HT1080 (cell line): ENCODE measurements at places on chromosomes 12 and 14. TPM values are rescaled to one million over a fixed set of nuclear protein-coding genes. Genes with fewer than 3 reads are reported as not detected.

DNA sequence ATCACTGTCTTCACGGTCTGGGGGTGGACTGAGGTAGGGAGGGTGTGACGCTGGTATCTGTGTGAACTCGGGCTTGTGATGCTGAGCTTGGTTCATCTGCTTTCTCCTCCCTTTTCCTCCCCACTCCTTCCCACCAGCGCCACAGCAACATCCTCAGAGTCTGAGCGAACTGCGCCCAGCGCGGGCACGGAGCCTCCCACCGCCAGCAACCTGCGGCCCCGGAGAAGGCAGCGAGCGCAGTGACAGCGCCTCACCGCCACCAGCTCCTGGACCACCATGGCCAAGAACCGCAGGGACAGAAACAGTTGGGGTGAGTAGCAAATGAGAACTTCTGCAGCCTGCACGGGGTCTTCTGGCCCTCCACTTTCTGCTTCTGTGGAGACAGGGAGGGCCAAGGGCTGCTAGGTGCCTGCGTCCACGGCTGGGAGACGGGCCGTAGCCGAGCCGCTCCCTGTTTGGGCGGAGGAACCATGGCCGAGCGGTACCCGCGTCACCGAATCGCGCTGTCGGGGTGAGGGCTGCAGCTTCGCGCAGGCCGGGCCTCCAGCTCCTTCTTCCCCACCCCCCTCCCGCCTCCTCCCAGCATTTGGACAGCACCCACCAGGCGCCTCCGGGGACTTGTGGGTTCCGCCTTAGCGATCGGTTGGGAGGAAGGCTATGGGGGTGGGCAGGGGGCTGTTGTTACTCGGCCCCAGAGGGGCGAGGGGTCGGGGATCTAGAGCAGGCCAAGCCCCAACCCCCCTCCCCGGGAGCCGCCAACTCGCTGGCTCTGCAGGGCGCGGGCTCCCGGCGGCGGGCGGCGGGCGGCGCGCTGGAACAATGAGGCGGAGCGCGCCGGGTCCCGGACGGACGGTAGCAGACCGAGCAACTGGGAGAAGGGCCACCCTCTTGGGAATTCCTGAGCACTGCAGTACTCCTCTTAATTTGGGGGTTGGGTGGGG is at the start of gene ATL1:
ATL1 (plus strand) TSS at position 156 of the 941 bp plus-strand sequence; CDS start at position 277, 121 bp downstream.
- peak; percentile 46 for DNase-seq

- DNase-seq: no peak
Measured at GRCh38 chr14:100004392-100004791, 60.8 kb upstream of the EVL start.

DNA sequence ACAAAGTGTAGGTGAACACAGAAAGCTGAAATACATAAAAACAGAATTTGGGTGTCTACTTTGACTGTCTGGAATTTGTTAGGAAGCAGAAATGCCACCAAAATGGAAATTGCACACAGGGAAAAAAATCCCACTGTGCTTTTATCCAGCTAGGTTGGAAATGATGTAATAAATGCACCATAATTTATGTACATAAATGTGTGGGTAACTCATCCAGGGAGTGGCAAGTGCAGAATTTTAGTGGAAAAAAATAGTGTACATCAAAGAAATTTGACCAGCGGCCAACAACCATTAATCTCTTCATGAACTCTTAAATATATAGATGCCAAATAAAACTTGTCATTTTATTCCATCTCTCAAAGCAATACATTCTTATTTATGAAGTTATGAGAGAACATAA is 105.6 kb downstream of the LLPH start:
- DNase-seq: no peak

GRCh38 chr14:22563987-22564386 is 25.0 kb downstream of the DAD1 start:
- no peak for DNase-seq

DNA sequence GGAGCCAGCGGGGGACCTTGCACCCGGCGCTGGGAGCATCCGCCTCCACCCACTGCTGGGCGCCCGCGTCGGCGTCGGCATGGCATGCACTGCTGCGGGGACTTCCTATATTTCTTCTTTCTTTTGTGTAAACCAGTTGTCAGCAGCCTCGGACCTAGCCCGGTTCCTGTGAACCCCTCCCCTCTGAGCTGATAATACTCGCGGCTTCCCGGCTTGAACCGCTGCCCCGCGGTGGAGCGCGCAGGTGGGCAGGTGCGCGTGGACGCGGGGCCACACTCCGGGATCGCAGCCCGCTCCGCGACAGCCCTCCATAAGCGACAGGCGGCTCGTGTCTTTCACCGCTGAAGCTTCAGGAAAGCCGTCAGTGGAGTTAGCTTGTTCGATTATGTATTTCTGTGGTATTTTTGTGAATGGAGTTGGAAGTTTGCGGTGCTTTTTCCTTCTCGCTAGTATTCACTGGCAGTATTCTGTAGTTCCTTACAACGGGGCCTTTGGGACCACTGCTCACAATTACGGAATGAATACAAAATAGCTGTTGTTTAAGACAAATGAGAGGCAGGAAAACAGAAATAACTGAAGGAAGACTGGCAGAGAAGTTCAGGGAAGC is 870 bp downstream of the BMAL2 start:
- DNase-seq: peak; percentile 39

GRCh38 chr12:101680240-101680639 is 17.2 kb upstream of the CHPT1 start:
- no peak for DNase-seq

DNA sequence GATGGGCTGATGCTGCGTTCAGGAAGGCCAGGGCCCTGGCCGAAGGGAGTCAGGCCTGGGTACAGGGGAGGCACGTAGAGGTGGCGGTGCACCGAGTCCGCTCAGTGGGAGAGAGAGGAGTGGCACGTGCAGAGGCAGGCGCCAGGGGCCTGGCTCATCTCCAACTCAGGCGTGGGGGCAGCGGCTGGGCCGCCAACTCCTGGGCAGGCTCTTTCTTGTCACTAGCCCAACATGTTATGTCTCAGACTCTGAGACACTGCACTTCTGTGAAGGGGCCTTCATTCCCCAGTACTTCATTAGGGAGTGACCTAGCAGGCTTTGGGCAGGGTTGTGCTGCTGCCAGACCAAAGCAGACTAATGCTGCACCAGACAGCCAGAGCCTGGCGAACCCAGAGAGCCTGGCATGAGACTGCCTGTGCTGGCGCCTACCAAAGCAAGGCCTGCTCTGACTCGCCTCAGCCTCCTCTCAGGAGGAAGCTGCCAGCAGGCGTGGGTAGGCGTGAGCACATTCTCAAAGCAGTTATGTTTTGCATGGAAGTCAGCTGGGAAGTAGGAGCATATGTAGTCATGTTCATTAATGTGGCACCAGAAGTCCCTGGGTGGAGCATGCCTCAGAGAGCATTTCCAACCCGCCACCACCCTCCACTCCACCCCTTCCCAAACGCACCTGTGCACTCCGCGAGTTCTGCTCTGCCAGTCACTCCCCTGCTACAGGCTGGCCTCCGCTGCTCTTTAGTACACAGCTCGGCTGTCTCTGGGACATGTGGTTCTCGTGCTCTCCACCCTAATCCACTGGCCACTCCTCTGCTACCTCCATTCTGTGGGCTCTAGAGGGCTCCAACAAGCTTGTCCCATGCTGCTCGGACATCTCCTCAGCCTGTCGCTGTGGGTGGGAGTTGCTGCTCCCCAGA is 9.7 kb downstream of the CKB start:
- peak; percentile 41 for DNase-seq

DNA sequence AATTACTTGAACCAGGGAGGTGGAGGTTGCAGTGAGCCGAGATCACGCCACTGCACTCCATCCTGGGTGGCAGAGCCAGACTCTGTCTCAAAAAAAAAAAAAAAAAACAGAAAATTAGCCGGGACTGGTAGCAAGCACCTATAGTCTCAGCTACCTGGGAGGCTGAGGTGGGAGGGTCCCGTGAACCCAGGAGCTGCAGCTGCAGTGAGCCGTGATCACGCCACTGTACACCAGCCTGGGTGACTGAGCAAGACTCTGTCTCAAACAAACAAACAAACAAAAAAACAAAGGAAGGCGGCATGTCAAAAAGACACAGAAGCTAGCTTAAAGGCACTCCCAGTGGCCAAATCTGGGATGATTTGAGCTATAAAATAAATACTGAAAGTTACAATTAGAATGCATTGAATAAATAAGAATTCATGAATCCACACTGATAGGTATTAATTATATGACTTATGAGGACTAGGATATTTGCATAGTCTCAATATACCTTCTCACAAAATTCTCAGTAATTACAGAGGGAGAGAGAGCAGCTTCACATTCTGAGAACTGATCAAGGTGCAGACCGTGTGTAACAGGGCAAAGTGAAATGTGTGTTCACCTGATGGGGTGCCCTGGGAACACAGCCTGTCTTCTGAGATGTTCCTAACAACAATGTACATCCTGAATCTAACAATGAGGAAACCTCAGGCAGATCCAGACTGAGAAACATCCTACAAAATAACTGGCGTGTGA is 42.7 kb upstream of the GPR132 start:
- DNase-seq: no peak

- no peak for DNase-seq
Measured at GRCh38 chr14:92416544-92416943, 93.6 kb downstream of the SLC24A4 start.

- DNase-seq: no peak
Measured at GRCh38 chr14:22426711-22427110, 162.3 kb downstream of the DAD1 start.

- DNase-seq: no peak
Measured at GRCh38 chr12:52740584-52740983, 36.6 kb downstream of the KRT76 start.

DNA sequence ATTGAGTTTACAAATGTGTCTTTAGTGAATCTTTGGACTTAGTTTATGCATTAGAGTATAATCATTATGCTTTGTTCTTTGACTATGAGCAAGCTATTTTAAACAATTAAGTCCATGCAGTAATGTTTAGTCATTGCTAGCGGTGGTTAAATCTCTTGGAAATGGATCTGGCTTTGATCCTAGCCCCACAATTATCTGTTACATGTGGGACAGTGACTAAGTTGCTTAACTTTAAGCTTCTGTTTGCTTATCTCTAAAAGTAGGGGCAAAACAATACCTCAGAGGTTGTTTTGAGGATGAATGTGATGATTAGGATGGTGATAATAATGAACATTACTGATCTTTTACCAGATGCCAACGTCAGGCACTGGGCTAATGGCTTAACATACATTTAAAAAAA is 124.2 kb downstream of the NPAS3 start:
- peak; percentile 31 for DNase-seq

DNA sequence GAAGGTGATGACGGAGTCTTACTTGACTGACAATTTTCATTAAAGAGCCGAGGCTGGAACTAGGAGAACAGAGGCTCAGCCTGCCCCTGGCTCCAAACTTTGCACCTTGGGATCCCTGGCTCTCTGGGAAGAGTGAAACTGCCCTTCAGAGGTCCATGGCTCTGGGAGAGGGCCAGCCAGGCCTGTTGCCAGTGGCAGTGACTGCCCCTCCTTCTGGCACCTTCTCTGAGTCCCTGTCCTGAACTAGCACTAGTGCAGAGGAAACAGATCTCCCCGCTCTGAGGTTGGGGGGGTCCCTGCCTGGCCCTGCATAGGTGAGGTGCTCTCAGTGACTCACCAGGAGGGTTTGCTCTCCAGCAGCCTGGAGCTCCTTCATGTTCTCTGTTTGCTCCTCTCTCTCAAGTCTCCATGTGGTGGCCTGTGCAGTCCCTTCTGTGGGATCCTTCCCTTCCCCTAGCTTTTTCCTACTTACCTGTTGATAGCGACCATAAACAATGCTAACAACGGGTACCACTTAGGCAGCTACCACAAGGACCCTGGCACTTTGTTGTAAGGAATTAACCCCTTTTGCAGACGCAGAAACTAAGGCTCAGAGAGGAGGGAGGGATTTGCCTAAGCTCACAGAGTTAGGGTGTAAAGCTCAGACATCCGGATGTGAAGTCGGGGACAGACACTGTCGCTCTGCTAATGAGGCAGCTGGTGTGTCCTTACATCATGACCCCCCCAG is 22.4 kb downstream of the FAM222A start:
- no peak for DNase-seq

DNA sequence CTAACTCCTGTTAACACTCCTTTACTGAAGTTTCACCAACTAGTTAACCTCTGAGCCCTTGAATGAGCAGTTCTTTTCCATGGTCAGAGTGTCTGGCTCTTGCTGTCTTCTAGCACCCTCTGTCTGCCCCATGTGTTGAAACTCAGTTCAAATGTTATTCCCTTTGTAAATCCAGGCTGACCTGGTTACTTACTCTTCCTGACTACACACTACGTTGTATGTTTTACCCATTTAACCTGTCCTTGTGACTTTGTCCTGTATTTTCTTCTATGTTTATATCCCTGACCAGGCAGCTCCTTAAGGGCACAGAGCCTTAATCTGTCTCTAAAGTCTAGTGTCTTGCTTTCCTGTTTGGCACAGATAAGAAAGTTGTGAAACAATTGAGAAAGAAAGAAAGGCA is 389.0 kb upstream of the RPL10L start:
- DNase-seq: peak; percentile 41

DNA sequence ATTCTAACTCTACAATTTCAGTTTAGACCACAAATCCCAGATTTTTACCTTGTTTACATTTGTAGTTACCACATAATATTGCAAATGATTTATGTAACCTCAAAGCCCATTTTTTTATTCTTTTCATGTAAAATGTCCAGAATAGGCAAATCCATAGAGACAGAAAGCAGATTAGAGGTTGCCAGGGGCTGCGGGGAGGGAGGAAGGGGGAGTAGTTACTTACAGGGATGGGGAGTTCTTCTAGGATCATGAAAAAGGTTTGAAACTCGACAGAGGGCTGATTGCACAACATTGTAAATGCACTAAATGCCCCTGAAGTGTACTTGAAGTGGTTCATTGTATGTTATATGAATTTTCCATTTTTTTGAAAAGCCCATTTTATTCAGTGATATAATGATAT is 66.5 kb downstream of the PPP2R5C start:
- DNase-seq: no peak

DNA sequence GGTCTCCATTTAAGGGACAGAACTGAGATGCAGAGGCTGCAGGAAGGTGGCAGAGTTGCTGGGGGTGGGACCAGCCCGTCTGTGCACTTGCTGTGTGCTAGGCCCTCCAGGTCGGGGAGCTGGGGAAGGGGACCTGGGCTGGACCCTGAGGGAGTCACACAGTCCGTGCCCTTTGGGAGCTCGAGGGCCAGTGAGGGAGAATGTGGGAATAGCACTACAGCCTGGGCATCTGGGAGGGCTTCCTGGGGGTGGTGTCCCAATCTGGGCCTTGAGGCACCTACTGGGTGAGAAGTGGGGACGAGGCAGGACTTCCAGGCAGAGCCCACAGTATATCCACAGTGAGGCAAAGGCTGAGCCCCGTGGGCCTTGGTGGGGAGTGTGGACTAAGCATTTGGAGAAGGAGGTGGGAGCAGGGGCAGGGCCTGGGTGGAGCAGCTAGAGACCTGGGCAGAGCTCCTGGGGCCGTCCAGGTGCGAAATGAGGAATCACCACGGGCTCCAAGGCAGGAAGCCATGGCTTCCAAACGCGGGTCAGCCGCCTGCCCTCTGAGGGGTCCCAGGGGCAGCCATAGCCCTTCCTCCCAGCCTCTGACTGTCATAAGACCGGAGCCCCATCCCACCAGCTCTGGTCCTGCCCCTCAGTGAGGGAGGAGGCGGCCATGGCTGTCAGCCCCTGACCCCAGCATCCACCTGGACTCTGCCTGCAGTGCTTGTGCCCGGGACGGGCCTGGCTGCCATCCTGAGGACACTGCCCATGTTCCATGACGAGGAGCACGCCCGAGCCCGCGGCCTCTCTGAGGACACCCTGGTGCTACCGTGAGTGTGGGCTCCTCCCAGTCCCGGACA is 6.6 kb downstream of the ASPG start:
- DNase-seq: no peak

GRCh38 chr12:116559162-116559935 is at the start of gene MAP1LC3B2:
Gene MAP1LC3B2, plus strand, starts transcription at chr12:116559381. Its CDS starts 16,562 bp downstream, at chr12:116575943.
- DNase-seq: peak; percentile 95

The LALBA gene
- 0.13 TPM in 1 of 2 replicates, not detected in the other for total RNA-seq

The ATL1 gene
- 0.48 and 0.70 TPM in 2 replicates for total RNA-seq

The HAL gene
- 0.31 TPM in 1 of 2 replicates, not detected in the other for total RNA-seq

The ATP5MC2 gene
- 390 and 472 TPM in 2 replicates for total RNA-seq

The FOXM1 gene
- total RNA-seq: 85.6 and 126 TPM in 2 replicates

The DPPA3 gene
- not detected in 2 replicates for total RNA-seq

The GPRC5D gene
- total RNA-seq: not detected in 2 replicates
